B cell (primary cell): ENCODE measurements at places on chromosomes 12 and 14. TPM values are rescaled to one million over a fixed set of nuclear protein-coding genes. Genes with fewer than 3 reads are reported as not detected.

Gene ASCL1
- polyA plus RNA-seq: not detected in 2 replicates

Gene GZMB
- 0.88 and 1.3 TPM in 2 replicates for polyA plus RNA-seq

Gene ADAM21
- polyA plus RNA-seq: not detected in 2 replicates

- DNase-seq: no peak
Measured at GRCh38 chr12:68011882-68012207, 22.6 kb downstream of the IFNG-AS1 start.

- DNase-seq: no peak
Measured at GRCh38 chr12:66692986-66693385, 14.1 kb upstream of the GRIP1 start.

DNA sequence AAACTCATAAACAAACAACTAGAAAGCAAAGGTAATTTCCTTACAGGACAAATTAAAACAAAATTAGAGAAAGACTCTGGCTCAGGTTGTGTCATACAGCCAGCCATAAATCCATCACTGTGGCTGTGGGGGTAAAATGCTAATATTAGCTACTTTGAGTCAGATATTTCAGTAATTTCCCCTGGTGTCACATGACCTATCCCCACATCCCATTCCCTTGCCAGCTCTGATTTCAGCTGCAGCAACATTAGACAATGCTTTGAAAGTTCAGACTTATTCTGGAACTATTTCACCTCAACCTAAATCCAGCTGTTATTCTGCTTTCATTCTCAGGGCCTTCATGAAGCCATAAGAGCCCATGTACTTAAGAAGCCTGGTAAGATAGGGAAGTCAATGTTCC is 55.3 kb downstream of the RPL10L start:
- DNase-seq: no peak

DNA sequence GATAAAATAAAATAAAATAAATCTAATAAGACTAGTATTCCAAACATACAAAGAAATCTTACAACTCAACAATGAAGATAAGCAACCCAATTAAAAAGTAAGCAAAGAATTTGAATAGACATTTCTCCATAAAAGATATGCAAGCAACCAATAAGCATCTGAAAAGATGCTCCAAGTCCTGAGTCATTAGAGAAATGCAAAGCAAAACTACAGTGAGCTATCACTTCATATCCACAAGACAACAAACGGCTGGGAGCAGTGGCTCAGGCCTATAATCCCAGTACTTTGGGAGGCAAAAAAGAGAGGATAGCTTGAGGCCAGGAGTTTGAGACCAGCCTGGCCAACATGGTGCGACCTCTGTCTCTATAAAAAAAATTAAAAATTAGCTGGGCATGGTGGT is 26.8 kb downstream of the ZFYVE1 start:
- DNase-seq: no peak

GRCh38 chr12:113474635-113475436 is 3.2 kb upstream of the LHX5 start:
- peak; percentile 14 for DNase-seq

Gene SERPINA10
- not detected in 2 replicates for polyA plus RNA-seq

Gene C3AR1
- polyA plus RNA-seq: 0.06 and 0.13 TPM in 2 replicates

Gene CLEC2B
- polyA plus RNA-seq: 58.2 and 86.6 TPM in 2 replicates

Gene ACTR6
- polyA plus RNA-seq: 10.1 and 11.1 TPM in 2 replicates

- no peak for DNase-seq
Measured at GRCh38 chr12:101671833-101672232, 25.6 kb upstream of the CHPT1 start.
